ENCODE measurements at places on chromosomes 1 and 21.

DNA sequence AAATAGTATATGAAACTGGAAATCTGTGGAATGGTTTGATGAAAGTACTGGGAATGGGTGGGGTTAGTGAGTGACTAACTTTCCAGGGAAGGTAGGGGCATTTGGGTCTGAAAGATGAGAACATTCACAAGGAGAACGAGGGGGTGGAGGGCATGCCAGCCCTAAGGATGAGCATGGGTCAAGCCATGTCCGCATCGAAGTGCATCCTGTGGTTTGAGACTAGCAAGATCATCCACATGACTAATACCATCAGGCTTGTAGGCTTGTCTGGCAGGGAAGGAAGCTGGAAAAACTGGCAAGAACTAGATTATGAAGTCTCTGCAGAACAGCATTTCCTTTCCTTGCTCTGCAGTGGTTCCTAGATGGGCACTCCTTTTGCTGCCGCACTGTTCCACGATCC is 70.4 kb upstream of the UBE2U start:
- no peak for DNase-seq

- no peak for DNase-seq
Measured at GRCh38 chr1:21861602-21862429, 49.8 kb downstream of the LDLRAD2 start.

DNA sequence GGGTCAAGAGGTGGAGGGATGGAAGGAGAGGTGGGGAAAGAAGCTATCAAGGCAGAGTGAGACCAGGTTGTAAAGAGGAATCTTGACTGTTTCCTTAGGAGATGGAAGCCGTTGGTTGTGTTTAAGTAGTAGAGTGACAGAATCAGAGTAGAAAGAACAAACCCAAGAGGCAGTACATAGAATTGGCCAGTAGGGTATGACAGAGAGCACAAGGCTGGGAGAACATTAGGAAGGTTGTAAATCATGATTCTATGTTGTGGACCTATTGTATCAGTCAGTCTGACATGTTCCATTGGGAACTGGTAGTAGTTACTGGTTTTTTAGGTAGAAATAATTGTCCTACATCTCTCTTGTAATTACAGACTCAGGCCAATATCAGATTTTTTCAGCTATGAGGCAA is 486.9 kb upstream of the USP24 start:
- DNase-seq, result peak; percentile 15

DNA sequence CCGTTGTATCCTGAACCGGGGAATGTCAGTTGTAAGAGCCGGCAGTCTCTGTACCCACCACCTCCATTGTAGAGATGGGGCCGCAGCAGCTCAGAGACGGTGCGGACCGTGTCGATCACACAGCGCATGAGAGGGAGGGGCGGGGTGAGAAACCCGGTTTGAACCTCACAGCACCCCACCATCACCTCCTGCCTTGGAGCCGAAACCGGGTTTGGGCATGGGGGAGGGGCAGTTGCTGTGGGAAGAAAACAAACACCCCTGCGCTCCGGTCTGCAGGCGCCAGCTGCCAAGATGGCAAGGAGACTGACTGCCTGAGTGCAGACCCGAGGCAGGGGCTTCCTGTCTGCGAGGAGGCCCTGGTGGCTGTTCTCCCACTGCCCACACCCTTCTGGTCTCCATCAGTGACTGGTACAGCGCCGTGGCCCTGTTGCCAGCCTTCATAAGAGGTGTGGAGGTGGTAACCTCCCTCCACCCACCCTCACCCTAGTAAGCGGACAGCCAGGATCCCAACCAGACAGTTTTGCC is 69.2 kb upstream of the SSBP3 start:
- no peak for DNase-seq

GRCh38 chr1:17023573-17023972 is 11.8 kb upstream of the ATP13A2 start:
- DNase-seq, result no peak

DNA sequence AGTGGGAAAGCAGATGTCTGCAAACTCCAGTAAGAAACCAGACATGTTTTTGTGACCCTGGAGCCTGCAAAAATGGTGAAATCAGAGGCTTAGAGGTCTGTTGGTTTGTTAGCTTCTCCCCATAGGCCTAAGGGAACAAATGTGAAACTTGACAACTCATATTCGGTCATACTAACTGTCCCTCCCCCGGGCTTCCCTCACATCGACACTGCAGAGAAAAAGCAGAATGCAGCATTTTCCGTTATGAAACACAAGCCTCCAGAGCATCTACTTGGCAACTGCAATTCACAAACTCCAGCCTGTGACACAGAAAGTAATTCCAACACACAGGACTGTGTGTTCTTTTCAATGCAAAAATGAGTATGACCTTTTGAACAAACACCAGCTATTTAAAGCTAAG is 3.7 kb downstream of the KCNA2 start:
- DNase-seq, result no peak

DNA sequence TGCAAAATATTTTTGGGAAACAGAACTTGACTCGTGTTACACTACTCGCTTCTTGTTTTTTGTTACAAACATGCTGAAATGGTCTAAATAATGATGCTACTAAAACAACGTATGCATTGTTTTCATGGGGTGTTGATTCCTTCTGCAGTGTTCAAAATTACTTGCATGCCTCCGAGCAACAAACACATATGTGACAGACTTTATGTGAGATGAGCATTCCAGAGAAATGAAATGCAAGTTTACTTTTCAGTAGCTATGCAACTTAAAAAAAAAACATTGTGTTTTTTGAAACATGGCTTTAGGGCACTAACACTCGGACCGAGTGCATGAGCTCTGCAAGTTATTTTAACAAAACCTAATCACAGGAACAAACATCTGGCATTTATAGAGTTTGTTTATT is 84.8 kb downstream of the CAMTA1 start:
- no peak for DNase-seq

- no peak for DNase-seq
Measured at GRCh38 chr1:167671727-167672511, 41.9 kb downstream of the RCSD1 start.

GRCh38 chr1:170221031-170221430 is 75.3 kb downstream of the NTMT2 start:
- no peak for DNase-seq

GRCh38 chr1:243267914-243268653 is 12.2 kb downstream of the SDCCAG8 start:
- no peak for DNase-seq

DNA sequence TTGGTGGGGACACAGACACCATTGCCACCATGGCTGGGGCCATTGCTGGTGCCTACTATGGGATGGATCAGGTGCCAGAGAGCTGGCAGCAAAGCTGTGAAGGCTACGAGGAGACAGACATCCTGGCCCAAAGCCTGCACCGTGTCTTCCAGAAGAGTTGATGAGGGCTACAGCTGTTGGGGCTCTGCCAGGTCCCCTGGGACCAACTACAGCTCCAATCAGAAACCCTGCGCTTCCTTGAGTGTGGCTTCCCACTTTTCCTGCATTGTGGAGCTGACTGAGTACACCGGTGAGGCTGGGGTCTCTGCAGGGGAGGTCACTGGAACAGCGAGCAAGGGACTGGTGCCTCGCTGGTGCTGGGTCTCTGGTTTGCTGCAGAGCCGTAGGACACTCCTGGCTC is 4.5 kb downstream of the ADPRS start:
- no peak for DNase-seq

GRCh38 chr1:157142765-157143423 is 4.7 kb upstream of the ETV3 start:
- DNase-seq, result no peak

DNA sequence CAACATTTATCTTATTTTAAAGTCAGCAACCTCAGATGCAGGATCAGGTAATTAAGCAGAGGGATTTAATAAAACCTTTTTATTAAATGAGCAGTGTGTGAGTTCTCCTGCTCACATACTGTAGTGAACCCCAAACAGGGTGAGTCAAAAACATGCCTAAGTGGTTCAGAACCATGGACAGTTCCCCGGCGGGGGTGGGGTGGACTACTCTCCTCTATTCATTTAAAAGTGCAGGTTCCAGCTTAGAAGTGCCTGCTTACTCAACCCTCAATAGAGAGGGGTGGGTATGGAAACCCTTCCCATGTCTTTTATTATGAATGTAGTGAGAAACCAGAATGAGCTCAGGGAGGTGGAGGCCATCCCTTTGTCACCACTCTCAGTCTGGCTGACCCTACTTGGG is 397.9 kb downstream of the HHAT start:
- DNase-seq, result peak; percentile 17
